ENCODE measurements at places on chromosomes 7 and 10.

- no peak for DNase-seq
Measured at GRCh38 chr7:6096581-6096980, 65.4 kb downstream of the ANKRD61 start.

DNA sequence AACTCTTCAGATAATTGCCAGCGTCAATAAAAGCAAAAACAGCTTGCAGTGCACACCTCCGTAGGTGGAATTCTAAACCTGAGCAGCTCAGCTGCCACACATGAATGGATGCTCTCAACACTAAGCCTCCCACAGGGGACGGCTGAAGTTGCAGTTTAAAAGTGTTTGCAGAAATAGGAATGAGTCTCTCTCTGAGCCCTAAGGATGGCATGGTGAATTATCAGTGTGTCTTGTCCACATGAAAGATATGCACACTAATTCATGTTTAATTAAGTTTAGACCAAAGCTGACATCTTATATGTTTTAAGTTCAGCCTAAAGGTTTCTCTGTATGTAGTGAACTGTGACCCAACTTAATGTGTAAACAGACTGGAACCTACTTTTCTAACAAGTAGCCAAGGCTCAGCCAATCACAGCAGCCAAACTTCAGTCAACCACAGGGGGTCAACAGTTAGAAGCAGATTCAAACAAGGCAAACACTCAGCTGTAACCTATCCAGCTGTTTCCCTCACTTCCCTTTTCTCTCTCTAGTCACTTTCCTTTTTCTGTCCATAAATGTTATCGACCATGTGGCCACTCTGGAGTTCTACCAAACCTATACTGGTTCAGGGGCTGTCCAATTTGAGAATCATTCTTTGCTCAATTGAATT lies 38.1 kb downstream of the CTTNBP2 start:
- DNase-seq: peak; percentile 78

DNA sequence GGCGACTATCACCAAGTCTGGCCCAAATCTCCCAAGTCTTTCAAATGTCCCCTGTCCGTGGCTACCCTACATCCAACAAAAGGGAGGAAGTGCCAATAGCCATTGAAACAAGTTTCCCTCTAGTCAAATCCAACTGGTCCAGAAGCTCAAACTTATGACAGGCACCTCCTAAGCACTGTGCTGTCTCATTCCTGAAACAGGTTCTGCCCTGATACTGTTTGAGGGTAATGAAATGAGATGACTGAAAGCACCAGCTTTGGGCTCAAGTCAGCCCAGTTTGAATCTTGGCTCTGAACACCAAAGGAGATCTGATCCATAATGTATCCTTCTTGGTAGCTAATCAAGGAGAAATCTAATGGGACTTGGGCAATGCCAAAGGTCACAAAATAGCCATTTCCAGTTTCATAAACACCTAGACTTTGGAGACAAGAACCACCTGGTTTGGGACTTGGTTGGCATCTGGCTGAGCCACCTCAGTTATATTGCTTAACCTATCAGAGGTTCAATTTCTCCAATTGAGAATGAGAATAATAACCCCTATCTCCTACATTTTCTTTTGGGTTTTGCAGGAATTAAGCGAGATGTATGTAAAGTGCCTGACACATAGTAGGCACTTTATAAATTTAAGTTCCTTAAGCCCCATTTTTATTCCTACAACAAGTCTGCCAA lies 34.7 kb upstream of the ARID5B start:
- no peak for DNase-seq

- DNase-seq: peak; percentile 14
Measured at GRCh38 chr7:156656598-156656997, 16.0 kb downstream of the RNF32 start.

DNA sequence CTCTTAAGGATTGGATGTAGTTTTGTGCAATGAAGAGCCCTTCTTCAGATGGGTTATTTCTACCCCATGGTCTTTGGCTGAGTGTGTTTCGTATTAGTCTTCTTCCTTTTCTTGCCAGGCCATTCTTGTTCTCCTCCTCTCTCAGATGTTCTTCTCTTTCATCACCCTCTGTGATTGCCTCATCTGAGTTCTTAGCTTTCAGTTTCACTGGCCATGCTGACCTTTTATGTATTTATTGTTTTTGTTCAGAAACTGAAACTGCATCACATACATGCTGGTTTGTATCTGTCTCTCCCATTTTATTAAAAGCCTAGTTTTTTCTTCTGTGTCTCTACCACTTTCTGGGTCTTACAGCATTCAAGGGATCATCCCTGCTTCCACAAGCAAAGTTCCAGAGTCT lies 21.7 kb upstream of the PCGF5 start:
- no peak for DNase-seq

- no peak for DNase-seq
Measured at GRCh38 chr10:48694371-48695030, 9.8 kb downstream of the WDFY4 start.

- no peak for DNase-seq
Measured at GRCh38 chr10:7319632-7320031, 91.2 kb downstream of the SFMBT2 start.

DNA sequence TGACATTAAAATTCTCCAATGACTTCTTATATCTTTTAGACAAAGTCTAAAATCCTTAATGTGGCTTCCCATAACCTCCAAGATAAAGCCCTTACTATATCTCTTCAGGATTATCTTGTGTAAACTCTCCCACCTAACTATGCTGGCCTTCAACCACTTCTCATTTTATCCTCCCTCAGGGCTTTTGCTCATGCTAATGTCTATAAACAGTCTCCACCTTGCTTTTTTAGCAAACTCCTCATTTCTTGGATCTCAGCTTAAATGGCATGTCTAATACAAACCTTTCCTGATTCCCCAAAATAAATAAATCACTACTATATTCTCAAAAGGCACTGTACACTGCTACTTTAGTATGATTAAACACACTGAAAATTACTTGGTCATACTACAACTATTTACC lies 181.2 kb downstream of the LRRN3 start:
- no peak for DNase-seq

GRCh38 chr10:125107166-125107949 lies 53.0 kb downstream of the CTBP2 start:
- no peak for DNase-seq

DNA sequence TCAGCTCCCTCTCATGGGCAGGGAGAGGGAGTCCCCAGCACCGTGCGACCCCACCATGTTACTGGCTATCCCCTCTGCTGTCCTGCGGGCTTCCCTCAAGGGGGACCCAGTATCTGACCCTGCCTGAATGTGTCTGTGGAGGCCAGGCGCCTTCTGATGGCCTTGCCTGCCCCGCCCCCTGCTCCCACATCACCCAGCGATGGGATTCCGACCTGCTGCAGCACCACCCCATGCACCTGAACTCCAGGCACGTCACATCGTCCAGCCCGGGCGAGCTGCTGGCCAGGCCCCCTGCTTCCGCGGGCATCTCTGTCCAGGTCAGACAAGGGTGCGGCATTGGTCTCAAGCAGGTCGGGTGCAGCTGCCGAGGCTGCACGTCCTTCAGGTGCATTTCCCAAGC lies 19.0 kb downstream of the LRRC27 start:
- DNase-seq: no peak

- DNase-seq: no peak
Measured at GRCh38 chr7:104922182-104923009, 91.6 kb upstream of the KMT2E start.

DNA sequence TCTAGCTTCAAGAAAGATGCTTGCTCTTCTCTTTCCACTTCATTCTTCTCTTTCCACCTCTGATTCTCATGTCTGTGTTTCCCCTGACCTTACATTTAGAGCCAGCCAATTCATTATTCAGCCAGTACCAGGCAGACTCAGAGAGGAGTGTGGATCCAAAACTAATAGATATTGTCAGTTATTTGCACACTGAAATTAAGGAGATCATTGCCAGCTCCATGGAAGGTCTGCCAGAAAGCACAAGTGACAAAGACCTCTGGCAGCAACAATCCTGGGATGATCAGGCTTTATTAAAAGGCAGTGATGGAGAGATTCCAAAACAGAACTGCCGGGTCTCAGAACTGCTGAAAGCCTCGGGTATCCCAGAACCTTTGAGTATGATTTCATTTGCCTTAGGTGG lies 749.4 kb downstream of the XPNPEP1 start:
- no peak for DNase-seq

DNA sequence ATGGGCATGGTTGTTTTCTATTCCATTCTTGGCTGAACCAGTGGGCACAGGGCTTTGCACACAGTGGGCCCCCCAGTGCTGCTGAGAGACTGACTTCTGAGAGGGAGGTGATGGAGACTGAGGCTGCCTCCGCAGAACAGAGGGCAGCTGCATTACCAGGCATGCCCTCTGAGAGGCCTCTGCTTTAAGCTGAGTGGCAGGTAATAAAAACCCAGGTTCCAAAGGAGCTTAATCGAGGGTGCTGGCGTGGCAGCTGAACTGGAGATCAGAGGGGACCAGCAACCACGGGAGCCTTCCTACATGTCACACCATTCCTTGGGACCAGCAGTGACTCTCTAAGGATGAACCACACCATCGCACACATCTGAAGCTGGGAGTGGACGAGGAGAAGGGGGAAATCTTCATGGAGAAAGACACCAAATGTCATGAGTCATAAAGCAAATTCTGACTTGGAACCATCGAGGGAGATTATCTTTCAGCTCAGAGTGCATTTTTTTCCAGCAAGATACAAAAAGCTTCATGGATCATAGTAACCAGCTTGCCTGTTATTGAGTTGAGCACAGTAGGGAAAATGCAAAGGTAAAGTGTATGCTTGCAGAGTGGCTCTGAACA lies 24.6 kb downstream of the HIPK2 start:
- DNase-seq: peak; percentile 46

DNA sequence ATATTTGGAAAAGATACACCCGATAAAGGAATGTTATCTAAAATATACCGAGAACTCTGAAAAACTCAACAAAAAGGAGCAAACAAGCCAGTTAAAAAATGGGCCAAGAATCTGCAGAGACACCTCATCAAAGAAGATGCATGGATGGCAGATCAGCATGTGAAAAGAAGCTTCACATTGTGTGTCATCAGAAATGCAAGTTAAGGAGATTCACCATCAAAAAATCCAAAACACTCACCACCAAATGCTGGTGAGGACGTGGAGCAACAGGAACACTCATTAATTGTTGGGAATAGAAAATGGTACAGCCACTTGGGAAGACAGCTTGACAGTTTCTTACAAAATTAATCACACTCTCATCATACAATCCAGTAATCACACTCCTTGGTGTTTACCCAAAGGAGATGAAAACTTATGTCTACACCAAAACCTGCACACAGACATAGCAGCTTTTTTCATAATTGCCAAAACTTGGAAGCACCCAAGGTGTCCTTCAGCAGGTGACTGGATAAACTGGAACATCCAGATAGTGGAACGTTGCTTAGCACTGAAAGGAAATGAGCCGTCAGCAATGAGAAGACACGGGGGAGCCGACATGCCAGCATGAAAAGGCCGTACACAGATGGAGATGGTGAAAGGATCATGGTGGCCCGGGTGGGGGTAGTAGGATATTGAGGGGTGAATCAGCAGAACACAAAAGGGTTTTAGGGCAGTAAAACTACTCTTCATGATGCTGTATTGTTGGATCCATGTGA lies 27.9 kb upstream of the PWWP2B start:
- DNase-seq: peak; percentile 15

DNA sequence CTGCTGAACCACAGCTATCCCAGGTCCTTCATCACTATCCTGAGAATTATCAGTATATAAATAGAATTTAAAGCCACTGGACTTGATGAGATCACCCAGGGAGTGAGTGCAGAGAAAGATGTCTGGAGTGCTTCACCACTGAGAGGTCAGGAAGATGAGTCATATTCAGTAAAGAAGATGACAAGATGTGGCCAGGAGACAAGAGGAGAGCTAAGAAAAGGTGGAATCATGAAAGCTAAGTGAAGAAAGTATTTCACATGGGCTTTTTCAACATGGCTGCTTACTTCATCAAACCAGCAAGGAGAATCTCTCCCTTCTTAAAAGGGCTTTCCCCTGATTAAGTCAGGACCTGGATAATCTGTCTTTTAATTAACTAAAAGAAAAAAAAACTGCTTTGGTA lies 9.1 kb upstream of the PRKAR2B start:
- no peak for DNase-seq

GRCh38 chr10:91587710-91588638 lies 44.9 kb downstream of the PPP1R3C start:
- DNase-seq: no peak

DNA sequence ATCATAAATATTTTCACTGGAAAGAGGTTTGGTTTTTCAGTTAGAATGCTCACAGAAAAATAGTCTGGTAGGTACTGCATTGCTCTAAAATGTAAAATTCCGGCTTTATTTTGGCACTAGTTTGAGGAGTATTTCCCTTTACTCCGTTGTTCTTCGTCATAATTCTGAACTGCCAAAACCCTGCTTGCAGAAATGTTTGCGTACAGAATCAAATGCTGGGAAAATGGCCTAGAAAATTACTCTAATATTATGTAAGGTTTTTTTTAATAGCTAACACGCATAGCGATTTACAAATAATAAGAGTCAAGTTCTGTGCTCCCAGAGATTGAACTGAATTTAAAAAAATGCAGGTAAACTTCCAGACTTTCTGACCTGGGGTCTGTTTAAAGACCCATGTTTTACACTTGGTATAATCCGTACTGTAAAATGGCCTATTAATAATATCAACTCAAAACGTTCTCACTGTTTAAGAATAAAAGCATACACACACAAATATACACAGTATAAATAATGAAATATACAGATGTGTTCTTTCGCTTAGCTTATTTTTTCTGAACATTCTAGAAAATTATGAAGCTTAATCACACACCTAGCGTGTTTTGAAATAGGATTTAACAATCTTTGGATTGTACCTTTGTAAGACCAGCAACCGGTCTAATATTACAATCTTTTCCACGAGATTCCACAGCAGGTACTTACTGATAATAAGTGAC lies 23.5 kb upstream of the ANLN start:
- DNase-seq: no peak

- DNase-seq: no peak
Measured at GRCh38 chr7:139838276-139838675, 9.2 kb downstream of the TBXAS1 start.

GRCh38 chr7:114412548-114412947 lies 2.1 kb upstream of the FOXP2 start:
- peak; percentile 98 for DNase-seq

- no peak for DNase-seq
Measured at GRCh38 chr10:84344526-84344925, 16.1 kb downstream of the CCSER2 start.

- no peak for DNase-seq
Measured at GRCh38 chr10:14529351-14529750, 198.6 kb upstream of the FRMD4A start.

DNA sequence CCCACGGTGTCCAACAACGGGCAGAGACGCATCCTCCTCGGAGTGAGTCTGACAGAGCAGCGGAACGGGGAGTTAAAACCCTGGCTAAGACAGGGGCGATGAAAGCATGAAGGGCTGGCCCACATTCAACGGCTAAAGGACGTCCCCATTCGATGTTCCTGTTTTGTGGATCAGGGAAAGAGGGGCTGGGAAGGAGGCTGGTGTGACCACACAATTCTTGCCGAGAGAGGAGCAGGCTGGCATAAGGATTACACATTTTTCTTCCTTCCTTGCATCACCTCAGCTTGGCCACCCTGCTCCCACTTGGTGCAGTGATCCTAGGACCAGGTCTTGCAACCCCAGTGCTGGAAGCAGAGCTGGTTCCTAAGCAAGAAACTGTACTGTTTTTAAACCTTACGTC lies 67.7 kb downstream of the GNA12 start:
- no peak for DNase-seq

Measured in NCI-H69 (cell line).